Iris pigment epithelial cell (primary cell): ENCODE measurements at places on chromosomes 2 and 18.

- no peak for DNase-seq
Measured at GRCh38 chr2:16869711-16870110, 204.1 kb upstream of the CYRIA start.

DNA sequence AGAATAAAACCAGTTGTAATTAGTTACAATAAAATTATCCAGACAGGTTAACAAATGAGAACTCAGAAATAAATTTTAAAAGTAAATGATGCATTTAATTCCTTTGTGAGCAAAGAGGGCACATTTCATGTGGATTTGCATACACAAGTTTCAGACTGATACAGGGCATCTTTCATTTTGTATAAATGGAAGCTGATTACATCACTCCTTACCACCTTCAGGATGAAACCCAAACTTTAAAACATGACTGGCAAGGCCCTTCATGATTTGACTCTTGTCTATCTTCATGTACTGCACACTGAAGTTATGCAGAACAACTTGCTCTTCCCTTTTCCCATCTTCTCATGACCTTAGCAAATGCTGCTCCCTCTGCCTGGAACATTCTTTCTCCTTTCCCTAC is 26.9 kb downstream of the EFEMP1 start:
- DNase-seq, result no peak

GRCh38 chr2:157325786-157326185 is at the start of gene ERMN:
Gene ERMN, minus strand, starts transcription at chr2:157325824. Its CDS starts 182 bp downstream, at chr2:157325642.
- DNase-seq, result no peak

- DNase-seq, result no peak
Measured at GRCh38 chr2:233981574-233982420, 64.6 kb downstream of the TRPM8 start.

- no peak for DNase-seq
Measured at GRCh38 chr2:239047420-239047819, 199.5 kb downstream of the TWIST2 start.

DNA sequence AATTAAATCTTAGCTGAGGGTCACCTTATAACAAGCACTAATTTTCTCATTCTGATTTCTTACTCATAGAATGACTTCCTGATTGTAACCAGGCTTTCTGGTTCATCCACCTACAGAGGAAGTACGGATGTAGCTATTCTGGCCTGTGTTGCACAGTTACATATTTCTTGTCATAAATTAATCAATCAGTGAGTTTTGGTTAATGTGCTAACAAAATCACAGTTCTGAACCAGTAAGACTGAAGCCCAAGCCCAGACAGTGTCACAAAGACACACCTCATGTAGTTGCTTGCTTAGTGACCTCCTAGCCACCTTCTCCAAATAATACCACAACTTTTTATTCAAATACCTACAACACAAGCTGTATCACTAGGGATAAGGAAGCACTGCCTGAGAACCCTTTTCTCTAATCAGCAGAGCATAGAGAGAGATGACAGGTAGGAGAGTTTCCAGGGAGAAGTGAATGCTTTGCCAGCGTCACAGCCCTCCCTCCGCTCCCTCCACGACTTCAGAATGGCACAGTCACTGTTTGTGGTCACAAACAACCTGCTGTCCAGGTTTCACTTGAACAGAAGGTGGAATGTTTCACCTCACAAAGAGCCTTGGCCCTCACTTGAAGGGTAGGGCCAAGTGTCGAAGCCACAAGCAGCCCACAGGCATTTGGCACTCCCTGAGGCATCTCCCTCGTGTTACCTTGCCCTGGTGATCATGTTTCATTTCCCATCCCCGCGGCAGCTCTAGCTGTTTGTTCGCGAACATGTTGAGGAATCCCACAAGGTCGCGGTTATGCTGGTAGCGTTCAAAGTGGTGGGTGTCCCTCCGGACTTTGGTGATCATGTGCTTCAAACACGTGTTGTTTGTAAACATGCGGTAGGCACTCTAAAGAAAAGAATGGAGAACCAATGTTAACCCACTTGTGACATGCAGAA is 120.8 kb upstream of the STK17B start:
- peak; percentile 55 for DNase-seq

- no peak for DNase-seq
Measured at GRCh38 chr2:43332653-43333052, 106.2 kb upstream of the ZFP36L2 start.

GRCh38 chr2:40096360-40096759 is 317.3 kb upstream of the THUMPD2 start:
- DNase-seq, result peak; percentile 34

GRCh38 chr2:172216477-172216876 is 113.8 kb upstream of the DLX2 start:
- no peak for DNase-seq

DNA sequence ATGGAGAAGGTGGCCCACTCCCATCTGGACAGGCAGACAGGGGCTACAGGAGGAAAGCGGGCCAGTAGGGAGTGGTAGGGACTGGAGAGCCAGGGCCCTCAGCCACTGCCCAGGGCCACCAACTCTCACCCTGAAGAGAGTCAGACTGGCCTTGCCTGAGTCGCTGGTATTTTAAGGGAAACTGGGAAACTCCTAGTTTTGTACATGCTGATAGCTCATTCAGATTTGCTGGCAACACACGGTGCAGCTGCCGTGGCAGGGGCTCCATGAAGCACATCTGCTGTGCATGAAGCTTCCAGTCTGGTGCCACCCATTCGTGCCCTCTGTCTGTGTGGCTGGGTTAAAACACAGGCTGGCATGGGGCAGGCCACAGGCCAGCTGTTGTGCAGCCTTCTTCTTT is 137.3 kb upstream of the GLI2 start:
- no peak for DNase-seq

GRCh38 chr2:203743441-203743981 is 37.1 kb downstream of the CD28 start:
- DNase-seq, result peak; percentile 69

DNA sequence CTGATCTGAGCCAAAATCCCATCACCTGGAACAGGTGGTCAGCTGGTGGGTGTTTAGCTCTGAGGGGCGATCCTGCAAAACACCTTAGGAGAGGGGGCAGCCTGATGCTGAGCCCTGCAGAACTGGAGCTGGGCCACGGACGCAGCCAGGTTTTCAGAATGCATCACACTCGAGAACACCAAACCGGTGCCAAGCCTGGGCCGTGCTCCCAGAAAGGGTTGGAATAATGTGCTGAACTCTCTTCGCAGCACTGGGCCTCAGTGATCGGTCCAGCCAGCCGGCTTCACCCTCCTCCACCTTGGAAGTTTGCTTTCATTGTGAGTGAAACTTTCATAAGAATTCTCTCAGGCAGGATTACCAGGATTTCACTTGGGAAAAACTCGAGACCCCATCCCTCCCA is 56.5 kb upstream of the TTC39C start:
- peak; percentile 16 for DNase-seq

GRCh38 chr2:122851972-122852531 is 1096.6 kb downstream of the TSN start:
- no peak for DNase-seq

DNA sequence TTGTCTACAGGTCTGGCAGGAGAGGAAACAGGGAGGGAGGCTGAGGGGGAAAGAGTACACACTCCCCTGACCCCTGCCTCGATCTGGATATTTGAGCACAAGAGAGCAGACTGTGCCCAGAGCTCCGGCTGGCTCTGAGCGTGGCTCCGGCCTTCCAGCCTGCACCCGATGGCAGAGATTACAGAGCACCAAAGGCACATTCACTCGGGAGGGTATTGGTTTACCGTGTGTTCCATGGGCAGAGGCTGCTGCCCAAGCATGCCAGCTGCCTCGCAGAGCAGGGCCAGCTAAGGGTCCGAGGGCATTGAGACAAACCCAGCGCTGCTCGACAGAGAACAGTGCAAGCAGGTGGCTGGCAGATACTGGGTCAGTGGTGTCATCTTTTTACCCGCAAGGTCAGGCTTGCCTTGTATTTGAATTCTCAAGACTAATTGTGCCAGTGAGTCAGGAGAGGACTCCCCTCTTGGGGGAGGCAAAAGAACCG is 132.2 kb downstream of the TNS1 start:
- no peak for DNase-seq

DNA sequence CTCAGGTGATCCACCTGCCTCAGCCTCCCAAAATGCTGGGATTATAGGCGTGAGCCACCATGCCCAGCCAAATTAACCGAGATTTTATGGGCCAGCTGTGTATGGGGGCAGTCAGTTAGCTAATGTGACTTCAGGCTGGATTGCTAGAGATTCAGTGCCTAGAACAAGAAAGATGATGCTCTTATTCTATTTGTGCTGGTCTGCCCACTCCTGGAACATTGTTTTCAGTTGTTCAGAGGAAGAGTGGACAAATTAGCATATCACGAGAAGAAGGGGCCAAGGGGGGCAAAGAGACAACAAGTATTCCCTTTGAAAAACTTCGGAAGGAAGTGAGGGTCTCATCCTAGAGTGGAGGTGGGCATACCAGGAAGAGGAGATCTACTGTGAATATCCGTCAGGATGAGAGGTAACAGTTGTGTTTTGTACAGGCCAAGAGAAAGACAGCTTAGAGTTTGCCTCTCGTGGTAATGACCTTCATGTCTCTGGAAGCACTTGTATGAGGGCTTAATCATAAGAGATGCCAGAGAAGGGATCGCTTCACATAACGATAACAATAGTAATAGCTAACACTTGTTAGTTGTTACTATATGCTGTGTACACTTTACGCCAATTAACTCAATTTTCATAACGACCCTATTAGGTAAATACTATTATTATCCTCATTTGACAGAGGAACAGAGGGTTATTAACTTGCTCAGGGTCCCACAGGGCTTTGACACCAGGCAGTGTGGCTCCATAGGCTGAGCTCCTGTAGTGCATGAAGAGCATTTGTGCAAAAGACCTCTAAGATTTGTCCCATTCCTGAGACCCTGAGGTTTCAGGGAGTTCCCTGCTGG is 138.3 kb downstream of the DDX1 start:
- DNase-seq, result peak; percentile 26

DNA sequence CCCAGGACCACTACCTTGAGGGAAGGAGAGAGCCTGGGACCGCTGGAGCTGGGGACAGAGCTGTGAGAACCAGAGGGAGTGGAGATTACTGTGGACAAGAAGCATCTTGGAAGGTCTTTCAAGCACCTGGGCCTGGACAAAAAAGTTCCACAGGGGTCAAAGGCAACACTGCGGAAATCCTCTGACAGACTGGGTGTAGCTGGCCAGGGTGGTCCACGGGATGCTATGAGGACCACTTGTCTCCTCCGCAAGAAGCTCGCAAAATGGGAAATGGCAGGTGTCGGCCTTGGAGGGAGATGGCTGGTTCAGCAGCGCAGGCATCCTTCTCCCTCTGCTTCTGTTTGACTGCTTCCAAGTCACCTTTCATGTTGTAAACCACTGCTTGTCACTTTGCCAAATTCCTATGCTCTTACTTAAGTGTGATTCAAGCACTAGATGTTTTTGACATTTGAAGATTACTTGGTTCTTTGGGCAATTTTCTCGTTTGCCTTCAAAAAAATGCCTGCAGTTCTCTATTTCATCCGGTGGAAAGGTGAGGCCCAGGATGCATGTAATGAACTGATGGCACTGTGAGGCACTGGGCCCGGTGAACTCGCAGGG is 27.7 kb downstream of the KLHL29 start:
- DNase-seq, result peak; percentile 89

DNA sequence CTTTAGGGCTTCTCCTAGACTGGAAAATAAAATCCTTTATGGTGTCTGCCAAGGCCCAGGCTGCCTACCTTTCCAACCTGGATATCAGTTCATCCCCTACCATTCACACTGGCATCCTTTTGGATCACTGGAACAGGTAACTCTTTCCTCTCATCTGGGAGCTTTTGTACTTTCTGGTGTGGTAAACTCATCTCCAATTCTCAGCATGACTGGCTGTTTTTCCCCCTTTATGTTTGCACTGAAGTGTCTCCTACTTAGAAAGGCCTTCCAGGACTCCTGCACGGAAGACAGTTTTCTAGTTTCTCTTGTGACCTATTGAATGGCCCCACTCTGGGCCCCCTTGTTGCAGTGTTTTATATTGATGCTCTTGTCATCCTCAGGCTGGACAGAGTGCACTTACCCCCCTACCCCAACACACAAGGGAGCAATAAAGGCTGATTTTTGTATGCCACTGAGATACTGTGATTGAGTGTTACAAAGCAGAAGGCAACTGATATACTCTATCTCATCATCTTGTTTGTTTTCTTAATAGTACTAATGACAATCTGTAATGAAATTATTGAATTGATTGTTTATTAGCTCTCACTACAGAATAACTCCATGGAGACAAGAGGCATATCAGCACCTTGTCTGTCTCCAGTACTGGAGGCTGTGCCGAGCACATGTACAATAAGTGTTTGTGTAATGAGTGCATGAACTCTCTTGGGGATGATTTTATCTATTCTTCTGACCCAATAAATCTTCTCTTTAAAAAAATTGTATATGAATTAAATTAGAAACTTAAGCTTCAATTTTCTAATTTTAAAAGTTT is 129.9 kb downstream of the PIEZO2 start:
- DNase-seq, result no peak

DNA sequence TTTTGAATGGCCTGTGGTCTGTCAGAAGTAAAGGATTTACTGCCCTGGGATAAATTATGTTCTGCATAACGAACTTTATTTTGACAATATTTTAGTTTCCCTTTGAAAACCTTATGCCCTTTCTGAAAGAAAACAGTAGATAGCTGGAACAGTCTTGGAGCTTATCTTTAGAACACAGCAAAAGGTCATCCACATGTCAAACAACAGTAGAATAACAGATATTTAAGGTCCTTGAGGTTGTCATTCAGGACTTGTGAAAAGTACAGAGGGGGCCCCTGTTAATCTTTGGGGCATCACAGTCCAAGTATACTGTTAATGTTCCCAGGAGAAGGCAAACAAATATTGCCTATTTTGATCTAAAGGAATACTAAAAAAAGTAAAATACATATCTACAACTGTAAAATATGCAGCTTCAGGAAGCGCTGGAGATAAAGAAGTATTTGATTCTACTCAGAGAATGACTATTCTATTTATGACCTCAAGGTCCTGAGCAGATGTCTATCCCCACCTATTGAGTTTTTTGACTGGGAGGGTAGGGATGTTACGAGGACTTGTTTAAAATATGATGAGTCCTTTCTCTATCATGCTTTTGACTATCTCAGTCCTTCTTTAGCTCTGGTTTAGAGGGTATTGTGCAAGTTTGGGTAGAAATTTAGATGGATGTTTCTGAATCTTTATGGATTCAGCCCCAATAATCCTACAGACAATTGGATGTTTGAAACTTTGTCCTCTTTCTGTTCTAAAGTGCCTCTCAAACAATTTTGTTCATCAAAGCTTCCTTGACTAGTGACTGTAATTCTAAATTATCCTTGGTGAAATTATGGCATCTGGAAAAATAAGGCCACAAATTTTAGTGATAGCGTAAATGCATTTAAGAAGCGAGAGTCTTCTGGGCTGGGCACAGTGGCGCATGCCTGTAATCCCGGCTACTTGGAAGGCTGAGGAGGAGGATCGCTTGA is 25.1 kb upstream of the TMEM214 start:
- DNase-seq, result no peak
